Right atrium auricular region (tissue), 2 donors: ENCODE measurements at places on chromosomes 3 and 15. TPM values are rescaled to one million over a fixed set of nuclear protein-coding genes. Genes with fewer than 3 reads are reported as not detected.

TNFSF10 gene
- total RNA-seq, result 15.6 TPM

C3orf85 gene
- total RNA-seq, result not detected

ACVR2B gene
- total RNA-seq, result 3.9 TPM

TMEM212 gene
- total RNA-seq, result not detected

UROC1 gene
- not detected for total RNA-seq

ANKRD34C gene
- total RNA-seq, result not detected

DNA sequence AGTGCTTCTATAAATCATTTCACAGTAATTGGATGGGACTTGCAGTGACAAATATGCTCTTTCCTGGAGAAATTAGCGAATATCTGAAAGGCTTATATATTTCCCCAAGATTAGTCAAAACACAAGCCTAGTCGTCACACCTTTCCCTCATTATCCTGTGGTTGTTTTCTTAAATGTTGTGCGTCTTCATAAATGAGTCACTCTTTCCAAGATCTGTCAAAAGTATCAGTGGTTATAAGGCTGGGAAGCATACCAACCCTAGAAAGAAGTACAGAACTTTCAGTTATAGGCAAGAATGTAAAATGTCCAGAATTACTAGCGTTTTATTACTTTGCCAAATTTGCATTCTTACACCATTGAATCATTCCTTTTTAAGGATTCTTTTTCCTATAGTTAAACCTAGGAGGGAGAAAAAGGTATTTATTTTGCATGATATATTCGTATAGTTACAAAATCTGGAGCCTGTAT, 33.6 kb downstream of the TMEM212 start:
- no peak overlapping the region for H3K27ac ChIP-seq
- no peaks in the 10 kb centered on the region for H3K4me1 ChIP-seq
- no peak overlapping the region for H3K4me3 ChIP-seq
- no peaks in the 10 kb centered on the region for H3K36me3 ChIP-seq

DNA sequence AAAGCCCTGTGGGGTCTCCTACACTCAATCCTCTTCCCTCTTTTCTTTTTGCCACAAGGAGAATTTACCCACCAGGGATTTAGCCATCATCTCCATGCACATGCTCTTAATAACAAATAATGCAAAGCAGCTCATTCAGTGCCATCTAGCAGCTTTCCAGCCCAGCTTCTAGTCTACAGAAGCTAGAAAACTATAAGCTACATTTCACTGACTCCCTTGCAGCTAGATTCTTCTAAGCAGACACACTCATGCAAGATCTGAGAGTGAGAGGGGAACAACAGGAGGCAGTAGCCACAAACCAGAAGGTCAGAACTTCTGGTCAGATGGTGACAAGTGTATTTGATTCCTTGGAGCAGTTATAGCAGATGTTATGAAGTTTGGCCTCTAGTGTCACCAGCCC, 25.5 kb downstream of the OSBPL10 start:
- no peak overlapping the region for H3K27ac ChIP-seq
- no peaks in the 10 kb centered on the region for H3K36me3 ChIP-seq
- H3K4me1 ChIP-seq, result peaks cover 35% of the 10 kb centered on the region
- no peaks in the 10 kb centered on the region for H3K27me3 ChIP-seq
- DNase-seq, result no peak

GRCh38 chr3:154356009-154356408, 31.7 kb upstream of the DHX36 start:
- DNase-seq, result no peak
- H3K36me3 ChIP-seq, result no peaks in the 10 kb centered on the region

GRCh38 chr15:29942143-29942542, 119.9 kb upstream of the TJP1 start:
- no peaks in the 10 kb centered on the region for H3K4me1 ChIP-seq
- DNase-seq, result no peak
- H3K4me3 ChIP-seq, result no peak overlapping the region
- no peak overlapping the region for H3K27ac ChIP-seq
- H3K36me3 ChIP-seq, result no peaks in the 10 kb centered on the region

GRCh38 chr3:35320646-35321407, 318.5 kb upstream of the ARPP21 start:
- no peaks in the 10 kb centered on the region for H3K27me3 ChIP-seq
- no peaks in the 10 kb centered on the region for H3K36me3 ChIP-seq
- H3K4me3 ChIP-seq, result no peak overlapping the region
- DNase-seq, result no peak

- H3K27ac ChIP-seq, result no peak overlapping the region
- no peak overlapping the region for H3K4me3 ChIP-seq
- DNase-seq, result no peak
- H3K36me3 ChIP-seq, result no peaks in the 10 kb centered on the region
- H3K27me3 ChIP-seq, result no peaks in the 10 kb centered on the region
Observed at GRCh38 chr15:59115047-59115446, 10.1 kb downstream of the CCNB2 start.

DNA sequence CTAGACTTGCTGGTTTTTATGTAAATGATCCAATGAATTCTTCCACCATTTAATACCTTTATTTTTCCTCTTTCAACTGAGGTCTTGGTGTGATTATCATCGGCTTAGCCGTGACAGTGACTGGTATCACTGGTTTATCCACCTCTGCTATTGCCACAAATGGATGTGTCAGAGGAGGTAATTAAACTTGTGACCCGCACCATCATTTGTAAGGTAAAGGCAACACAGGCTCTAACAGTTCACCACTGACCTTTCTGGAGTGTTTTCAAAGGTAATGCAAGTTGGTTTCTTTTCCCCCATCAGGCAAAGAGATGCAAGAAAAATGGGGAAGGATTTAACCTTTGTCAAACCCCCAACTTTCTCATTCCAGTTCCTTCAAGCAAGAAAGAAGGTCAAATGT, 19.7 kb downstream of the SLC12A1 start:
- no peaks in the 10 kb centered on the region for H3K4me1 ChIP-seq
- no peak for DNase-seq
- H3K27ac ChIP-seq, result no peak overlapping the region

DNA sequence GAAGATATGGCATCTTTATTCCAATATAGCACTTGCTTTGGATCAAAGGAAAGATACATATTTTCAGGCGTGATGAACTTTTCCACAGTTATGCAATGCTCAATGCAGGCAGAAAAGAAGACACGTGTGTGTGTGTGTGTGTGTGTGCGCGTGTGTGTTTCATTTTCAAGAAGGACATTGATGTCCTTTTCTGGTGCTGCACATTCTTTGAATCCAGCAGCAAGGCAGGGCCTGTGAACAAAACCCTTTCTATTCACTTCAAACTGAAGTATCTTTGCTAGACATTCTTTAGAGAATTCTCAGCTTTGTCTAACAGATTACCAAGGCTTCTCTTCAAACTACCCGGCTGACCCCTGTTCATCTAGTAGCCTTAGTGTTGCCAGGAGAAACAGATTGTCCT, 124.6 kb downstream of the CD47 start:
- no peak overlapping the region for H3K27ac ChIP-seq
- no peak for DNase-seq
- H3K36me3 ChIP-seq, result no peaks in the 10 kb centered on the region
- no peak overlapping the region for H3K4me3 ChIP-seq

DNA sequence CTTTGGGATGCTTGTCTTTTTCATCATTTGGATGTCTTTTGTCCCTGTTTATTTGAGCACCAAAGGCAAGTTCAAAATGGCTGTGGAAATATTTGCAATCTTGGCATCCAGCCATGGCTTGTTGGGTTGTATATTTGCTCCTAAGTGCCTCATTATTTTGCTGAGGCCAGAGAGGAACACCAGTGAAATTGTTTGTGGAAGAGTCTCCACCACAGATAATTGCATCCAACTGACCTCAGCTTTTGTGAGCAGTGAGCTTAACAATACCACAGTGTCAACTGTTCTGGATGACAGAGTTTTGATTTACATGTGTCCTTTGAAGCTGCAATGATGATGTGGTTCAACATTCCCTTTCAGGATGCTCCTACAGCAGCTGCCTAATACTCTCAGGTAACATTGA, 83.0 kb upstream of the KCNAB1 start:
- H3K4me1 ChIP-seq, result no peaks in the 10 kb centered on the region
- no peaks in the 10 kb centered on the region for H3K27me3 ChIP-seq
- H3K27ac ChIP-seq, result no peak overlapping the region
- no peaks in the 10 kb centered on the region for H3K36me3 ChIP-seq

DNA sequence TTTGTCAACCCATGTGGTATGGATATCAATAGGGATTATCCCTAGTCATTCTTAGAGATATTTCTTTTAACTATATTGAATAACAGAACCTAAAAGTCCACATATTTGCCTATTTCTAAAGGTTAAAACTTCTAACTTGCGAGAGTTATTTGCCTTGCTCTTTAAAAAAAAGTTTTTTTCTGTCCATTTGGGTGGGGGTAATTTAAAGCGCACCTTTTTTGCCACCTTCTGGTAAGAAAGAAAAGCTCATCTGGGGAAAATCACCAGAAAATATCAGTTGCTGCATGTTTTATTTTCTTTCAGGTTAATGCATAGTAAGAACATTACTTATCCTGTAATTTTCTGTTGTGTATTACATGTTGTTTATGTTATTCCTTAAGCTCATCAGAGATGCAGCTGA, 242.0 kb upstream of the GOLGA6L4 start:
- no peak for DNase-seq
- no peaks in the 10 kb centered on the region for H3K27me3 ChIP-seq
- no peaks in the 10 kb centered on the region for H3K36me3 ChIP-seq
- H3K4me1 ChIP-seq, result no peaks in the 10 kb centered on the region
- no peak overlapping the region for H3K27ac ChIP-seq
